ENCODE measurements at places on chromosomes 4 and X.

DNA sequence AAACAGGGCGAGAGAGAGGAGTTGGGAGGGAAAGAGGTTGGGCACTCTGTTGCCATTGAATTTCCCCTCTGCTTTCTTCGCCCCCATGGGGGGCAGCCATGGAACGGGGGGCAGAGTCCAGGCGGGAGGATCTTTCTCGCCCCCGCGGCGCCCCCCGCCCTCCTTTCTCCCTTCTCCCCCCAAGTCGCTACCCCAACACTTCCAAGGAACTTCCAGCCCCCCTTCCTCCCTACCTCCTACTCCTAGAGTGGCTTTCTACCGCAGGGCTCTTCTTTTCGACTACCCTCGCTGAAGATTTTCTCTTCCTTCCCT is 594 bp upstream of the STAG2 start:
- no peaks in the 10 kb centered on the region for H3K27me3 ChIP-seq
- peak overlapping the region; percentile 63 for H3K4me3 ChIP-seq
- H3K36me3 ChIP-seq: no peaks in the 10 kb centered on the region
- no peaks in the 10 kb centered on the region for H3K4me1 ChIP-seq

GRCh38 chrX:15914486-15914885 is 59.9 kb upstream of the AP1S2 start:
- peaks cover 24% of the 10 kb centered on the region for H3K27me3 ChIP-seq
- no peaks in the 10 kb centered on the region for H3K4me1 ChIP-seq
- no peak for DNase-seq
- H3K4me3 ChIP-seq: no peak overlapping the region
- no peaks in the 10 kb centered on the region for H3K36me3 ChIP-seq

DNA sequence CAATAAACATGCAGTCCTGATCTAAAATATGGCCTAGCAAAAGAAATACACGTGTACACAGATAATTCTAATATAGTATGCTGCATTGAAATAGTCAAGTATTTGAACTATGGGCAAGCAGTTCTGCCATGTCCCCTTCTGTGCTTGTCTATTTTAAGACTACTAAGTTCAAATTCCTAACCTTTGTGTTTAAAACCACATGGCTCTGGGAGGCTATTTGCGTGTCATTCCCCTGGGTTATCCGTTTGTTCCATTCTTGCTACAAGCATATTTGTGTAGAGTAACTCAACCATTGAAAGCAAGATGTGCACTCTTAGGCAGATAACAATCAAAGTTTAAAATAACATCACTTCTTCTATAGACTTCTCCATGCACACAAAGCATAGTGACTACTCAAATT is 25.4 kb upstream of the TBC1D1 start:
- no peak overlapping the region for H3K27ac ChIP-seq
- DNase-seq: no peak
- H3K4me3 ChIP-seq: no peak overlapping the region
- H3K27me3 ChIP-seq: no peaks in the 10 kb centered on the region
- H3K36me3 ChIP-seq: no peaks in the 10 kb centered on the region
- peaks cover 4% of the 10 kb centered on the region for H3K4me1 ChIP-seq

- H3K4me3 ChIP-seq: no peak overlapping the region
- H3K4me1 ChIP-seq: no peaks in the 10 kb centered on the region
- H3K27ac ChIP-seq: no peak overlapping the region
- no peaks in the 10 kb centered on the region for H3K36me3 ChIP-seq
These were observed 84.8 kb upstream of the BMP2K start for GRCh38 chr4:78691334-78691754.

All from spinal cord (tissue), 10 donors.